ENCODE measurements at places on chromosomes 1 and 21. TPM values are rescaled to one million over a fixed set of nuclear protein-coding genes. Genes with fewer than 3 reads are reported as not detected.
A peak's percentile ranks its signal among the peaks of the same experiment; 100 is the strongest.

DNA sequence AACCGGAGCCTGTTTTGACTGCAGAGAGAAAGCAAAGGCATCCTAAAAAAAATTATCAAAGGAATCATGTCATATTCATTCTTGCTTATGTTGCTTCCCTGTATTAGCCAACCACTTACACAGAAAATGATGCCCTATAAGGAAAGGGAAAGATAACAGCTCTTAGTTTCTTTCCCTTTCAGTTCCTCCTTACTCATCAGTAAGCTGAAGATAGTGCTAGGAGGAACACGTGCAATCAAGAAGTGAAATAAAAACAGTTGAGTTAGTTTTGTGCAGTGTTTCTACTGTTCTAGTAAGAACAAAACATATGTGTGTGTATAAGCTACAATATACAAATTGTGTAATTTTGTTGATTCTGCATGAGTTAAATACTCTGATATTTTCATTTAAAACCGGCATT, 45.3 kb upstream of the MTF2 start:
- DNase-seq, result no peak

DNA sequence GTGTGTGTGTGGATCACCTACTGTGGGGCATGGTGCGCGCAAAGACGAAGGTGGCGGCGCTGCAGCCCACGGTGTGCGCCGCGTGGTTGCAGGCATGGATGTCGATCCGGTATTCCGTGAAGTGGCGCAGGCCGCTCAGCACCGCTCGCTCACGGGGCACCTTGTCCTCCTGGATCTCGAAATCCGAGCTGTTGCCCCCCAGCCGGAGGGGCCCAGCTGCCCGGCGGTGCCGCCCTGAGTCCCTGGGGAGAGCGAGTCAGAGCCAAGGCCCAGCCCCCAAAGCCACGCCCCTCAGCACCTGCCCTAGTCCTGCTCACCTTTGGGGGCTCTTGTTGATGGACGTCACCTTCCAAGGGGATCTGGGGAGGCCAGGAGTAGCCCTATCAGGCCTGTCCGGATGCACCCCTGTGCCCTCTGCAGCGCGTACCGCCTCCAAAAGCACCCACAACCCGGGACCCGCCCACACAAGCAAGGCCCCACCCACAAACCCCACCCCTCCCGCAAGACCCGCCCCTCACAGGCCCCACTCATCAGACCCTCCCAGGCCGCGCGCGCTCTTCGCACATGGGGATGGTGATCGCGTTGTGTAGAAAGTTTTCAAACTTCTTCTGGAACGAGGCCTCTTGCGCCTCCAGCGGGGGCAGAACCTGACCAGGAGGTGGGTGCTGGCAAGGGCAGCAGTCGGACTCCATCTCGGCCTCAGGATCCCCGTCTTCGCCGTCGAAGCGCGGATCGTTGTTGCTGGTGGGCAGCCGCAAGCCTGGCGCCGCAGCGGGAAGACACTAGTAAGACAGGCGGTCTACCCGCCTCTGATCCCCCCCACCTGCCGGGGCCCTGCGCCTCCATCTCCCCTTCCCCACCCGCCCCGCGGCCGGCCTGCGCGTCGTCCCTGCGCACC, 13.6 kb downstream of the INSRR start:
- no peak for DNase-seq

The DMBX1 gene
- polyA plus RNA-seq, result 0.06 TPM

DNA sequence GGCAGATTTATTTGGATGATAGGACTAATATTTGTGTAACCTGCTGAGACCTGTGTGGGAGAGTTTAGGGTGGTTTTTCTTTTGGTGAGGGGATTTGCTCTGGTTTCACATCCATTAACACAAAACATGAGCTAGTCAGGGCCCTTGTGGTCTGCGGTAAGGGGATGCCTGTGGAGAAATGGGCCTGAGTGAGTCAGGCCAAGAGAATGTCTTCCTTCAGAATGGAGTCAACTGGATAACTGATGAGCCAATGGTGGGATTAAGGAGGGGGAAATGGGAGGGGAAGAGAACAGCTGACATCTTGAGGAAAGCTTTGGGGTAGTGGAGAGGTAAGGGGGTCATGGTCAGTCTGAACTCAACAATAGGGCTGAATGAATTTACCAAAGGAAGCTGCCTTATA, 13.9 kb downstream of the WNT2B start:
- no peak for DNase-seq

DNA sequence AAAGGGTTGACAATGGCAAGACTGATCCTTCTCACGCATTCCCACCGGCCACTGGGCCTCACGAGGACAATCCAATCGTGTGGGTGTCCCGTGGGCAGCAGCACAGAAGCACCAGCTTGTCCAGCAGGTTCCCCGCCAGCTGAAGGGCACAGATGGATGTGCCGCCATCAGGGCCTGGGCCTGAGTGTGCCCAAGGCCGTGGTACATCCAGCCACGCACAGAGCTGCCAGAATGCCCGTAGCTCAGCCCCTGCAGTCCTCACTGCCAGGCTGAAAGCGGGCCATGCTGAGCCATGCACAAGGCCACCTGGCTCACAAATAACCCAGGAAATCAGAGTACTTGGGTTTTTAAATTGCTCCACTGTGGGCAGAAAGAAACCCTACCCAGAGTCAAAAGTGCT, 7.0 kb downstream of the NPHP4 start:
- peak; percentile 54 for DNase-seq

DNA sequence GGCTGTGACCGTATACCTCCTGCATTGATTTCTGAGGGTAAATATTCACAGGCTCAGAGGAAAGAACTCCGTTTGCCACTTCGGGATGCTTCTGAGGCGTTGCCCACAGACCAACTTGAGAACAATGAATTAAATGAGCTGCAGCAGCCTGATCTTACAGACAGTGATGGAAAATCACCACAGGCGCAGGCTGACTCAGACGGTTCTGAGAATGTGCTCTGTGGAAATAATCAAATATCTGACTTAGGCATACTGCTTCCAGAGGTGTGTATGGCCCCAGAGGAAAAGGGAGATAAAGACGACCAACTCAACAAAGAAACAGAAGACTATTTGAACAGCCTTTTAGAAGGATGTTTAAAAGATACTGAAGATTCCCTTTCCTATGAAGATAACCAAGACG, 76.7 kb upstream of the SCCPDH start:
- DNase-seq, result no peak

The SMIM34 gene
- polyA plus RNA-seq, result 0.74 TPM

The ATP6V1G3 gene
- not detected for polyA plus RNA-seq

- peak; percentile 86 for DNase-seq
These were observed 24.1 kb upstream of the ADGRB2 start for GRCh38 chr1:31788138-31788824.

- peak; percentile 69 for DNase-seq
These were observed 19.1 kb upstream of the NCF2 start for GRCh38 chr1:183609313-183609712.

DNA sequence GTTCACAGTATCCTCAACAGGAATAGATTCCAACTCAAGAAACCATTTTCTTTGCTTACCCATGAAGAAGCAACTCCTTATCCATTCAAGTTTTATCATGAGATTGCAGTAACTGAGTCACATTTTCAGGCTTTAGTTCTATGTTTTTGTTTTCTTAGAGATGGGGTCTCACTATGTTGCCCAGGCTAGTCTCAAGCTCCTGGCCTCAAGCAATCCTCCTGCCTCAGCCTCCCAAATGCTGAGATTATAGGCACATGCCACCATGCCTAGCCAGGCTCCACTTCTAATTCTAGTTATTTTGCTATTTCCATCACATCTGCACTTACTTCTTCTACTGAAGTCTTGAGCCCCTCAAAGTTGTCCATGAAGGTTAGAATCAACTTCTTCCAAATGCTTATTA, 143.3 kb upstream of the HP1BP3 start:
- no peak for DNase-seq

DNA sequence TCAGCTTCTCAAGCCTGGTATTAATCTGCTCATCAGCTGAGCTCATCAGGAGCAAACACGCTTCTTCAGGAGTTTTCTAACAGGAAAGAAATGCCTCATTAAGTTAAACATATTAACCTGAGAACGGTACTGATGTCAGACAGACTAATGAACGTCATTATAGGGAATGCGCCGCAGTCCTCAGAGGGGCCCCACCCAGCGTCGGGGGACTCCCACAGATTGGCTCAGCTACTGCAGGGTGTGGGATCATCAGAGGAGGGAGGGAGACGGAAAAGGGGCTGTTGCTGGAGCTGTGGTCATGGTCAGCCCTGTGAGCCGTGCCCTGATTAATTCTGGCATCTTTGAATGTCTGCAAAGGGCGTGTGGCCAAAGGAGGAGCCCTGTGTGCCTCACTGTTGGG, 348.5 kb downstream of the PTPRU start:
- DNase-seq, result no peak

- DNase-seq, result no peak
These were observed 1.6 kb downstream of the ADCY10 start for GRCh38 chr1:167912294-167912693.

- no peak for DNase-seq
These were observed 14.4 kb upstream of the AKR1A1 start for GRCh38 chr1:45535988-45536766.

- DNase-seq, result peak; percentile 75
These were observed 61.1 kb downstream of the SDC3 start for GRCh38 chr1:30847358-30847972.

DNA sequence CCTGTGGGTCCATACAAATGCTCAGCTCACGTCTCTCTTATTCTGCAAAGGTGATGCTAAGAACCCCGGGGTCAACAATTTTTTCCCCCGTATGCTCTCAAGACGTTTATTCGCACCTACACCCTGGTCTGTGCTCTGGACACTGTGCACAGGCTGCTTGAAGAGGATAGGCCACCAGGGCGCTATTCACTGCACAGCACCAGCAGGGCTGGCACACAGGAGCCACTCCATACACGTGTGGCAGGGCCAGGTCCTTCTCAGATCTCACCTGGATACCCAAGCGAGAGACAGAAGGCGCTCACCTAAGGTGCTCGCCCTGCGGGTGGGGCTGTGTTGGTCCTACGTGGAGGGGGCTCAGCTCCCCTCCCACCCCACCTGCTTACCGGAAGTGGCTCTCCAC, 16.7 kb downstream of the TMEM63A start:
- DNase-seq, result no peak

DNA sequence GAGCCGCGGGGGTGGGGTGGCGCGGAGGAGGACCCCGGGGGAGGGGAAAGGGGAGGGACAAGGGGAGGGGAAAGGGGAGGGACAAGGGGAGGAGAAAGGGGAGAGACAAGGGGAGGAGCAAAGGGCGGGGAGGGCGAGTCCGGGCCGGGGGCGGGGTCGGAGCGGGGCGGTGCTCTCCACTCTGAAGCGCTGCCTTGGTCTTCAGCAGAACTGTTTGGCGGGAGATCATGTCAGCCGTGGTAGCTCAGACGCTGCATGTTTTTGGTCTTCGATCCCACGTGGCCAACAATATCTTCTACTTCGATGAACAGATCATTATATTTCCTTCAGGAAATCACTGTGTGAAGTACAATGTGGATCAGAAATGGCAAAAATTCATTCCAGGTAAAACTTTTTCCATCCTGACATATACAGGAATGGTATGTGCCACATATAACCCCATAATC, 420 bp downstream of the CFAP57 start:
- peak; percentile 90 for DNase-seq

GRCh38 chr1:165381745-165382505, 25.4 kb upstream of the LMX1A start:
- no peak for DNase-seq

- DNase-seq, result peak; percentile 63
These were observed 464.5 kb downstream of the USP25 start for GRCh38 chr21:16194095-16194787.

- no peak for DNase-seq
These were observed 117.6 kb downstream of the LEPR start for GRCh38 chr1:65538086-65538485.

DNA sequence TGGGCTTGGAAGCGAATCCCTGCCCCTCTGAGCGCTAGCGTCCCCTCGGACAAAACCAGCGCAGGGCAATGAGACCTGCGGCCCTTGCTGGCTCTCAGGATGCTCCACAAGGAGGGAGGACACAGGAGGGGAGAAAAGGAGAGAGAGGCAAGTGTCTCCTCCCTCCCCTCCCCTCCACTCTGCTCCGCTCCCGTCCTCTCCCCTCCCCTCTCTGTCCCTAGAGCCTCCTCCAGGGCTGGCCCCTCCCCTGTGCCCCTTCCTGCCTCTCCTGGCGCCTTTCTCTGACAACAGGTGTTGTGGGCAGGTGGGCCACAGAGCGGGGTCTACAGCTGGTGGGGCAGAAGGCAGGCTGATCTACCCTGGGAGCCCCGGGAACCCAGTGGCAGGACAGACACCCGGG, 35.2 kb downstream of the TP73 start:
- no peak for DNase-seq

- no peak for DNase-seq
These were observed 30.3 kb downstream of the VN1R5 start for GRCh38 chr1:247286134-247286670.

- DNase-seq, result no peak
These were observed 1299.0 kb upstream of the B3GALT2 start for GRCh38 chr1:194485432-194485831.

DNA sequence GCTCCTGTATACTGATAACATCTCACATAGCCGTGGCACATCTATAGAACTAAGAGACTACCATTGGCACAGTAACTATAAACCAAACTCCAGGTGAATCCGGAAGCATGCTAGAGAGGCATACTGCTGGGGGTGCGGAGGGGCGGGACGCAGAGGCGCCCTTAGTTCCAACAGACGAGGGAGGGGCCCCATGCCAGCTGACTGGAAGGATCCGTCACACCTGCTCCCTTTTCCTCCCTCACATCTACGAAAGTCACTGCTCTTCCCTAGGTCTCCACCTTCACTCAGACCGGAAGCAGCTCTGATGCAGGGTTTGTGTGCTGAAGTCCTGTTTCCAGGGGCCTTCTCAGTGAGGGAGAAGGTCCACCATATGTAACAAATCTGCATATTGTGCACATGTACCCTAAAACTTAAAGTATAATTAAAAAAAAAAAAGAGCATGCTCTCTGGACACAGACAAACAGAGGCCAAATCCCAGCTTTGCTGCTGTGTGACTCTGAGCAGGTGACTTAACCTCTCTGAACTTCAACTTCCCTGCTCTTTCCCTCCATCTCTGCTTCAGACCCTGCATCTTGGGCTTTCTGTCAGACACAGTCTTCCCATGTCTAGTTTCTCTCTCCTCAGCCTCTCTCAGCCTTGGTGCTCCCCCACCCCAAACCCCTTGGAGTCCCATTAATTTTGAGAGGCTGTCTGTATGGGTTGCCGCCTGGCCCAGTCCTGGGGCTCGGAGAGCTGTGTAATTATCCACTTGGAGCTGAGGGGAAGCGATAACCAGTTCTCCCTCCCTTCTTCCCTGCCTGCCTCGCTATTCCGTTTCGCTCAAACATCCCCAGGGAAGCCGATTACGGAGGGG, 7.8 kb upstream of the GJB5 start:
- DNase-seq, result no peak

The CHRNB2 gene
- polyA plus RNA-seq, result 1.8 TPM

The SPRR2F gene
- polyA plus RNA-seq, result not detected
